ENCODE measurements at places on chromosomes 2 and 18.

GRCh38 chr2:37250869-37251740 is 19.6 kb downstream of the NDUFAF7 start:
- no peak for DNase-seq

- no peak for DNase-seq
These were observed 96.4 kb downstream of the CYRIA start for GRCh38 chr2:16568998-16569784.

DNA sequence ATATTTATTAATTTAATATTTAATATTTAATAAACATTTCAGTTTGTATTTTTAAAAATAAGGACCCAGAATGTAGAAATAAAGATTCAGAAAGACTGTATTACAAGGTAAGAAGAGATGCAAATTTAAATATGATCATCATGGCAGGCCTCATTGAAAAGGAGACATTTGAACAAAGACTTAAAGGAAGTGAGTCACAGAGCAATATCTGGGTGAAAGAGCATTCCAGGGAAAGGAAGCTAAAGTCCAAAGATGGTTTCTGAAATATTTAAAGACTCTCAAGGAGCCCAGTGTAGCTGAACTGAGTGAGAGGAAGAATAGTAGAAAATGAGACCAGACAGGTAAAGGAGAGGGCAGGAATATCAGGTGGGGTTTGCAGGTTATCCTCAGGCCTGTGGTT is 5.9 kb downstream of the SCYGR4 start:
- DNase-seq: no peak

- DNase-seq: peak; percentile 6
These were observed 122.3 kb downstream of the LYPD6B start for GRCh38 chr2:149160701-149161217.

GRCh38 chr2:113309655-113310387 is 31.1 kb upstream of the PAX8 start:
- DNase-seq: no peak

- no peak for DNase-seq
These were observed 84.3 kb upstream of the OSR1 start for GRCh38 chr2:19442731-19443130.

- no peak for DNase-seq
These were observed 5.0 kb downstream of the SPIRE1 start for GRCh38 chr18:12652861-12653401.

- DNase-seq: no peak
These were observed 80.6 kb downstream of the RIT2 start for GRCh38 chr18:43034683-43035500.

DNA sequence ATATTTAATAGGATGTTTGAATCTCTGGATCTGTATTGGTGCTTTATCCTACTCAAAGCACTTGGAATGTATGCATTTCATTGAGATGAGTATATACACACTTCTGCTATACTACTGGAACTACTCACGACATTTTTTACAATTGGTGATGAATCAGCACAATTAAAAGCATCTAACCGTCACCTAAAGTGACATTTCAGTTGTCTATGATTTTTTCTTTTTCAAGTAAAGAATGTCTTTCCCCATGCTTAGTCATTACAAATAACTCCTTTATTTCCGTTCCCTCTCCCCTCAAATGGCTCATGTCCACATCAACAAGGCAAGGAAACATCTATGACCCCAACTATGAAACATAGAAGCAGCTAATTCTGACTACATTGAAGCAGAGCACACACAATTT is 77.3 kb downstream of the CLIP4 start:
- no peak for DNase-seq

GRCh38 chr2:184555352-184555751 is 43.0 kb upstream of the ZNF804A start:
- no peak for DNase-seq

GRCh38 chr18:23645568-23646175 is 17.0 kb downstream of the ANKRD29 start:
- no peak for DNase-seq

- no peak for DNase-seq
These were observed 226.3 kb upstream of the SPHKAP start for GRCh38 chr2:228407821-228408220.

DNA sequence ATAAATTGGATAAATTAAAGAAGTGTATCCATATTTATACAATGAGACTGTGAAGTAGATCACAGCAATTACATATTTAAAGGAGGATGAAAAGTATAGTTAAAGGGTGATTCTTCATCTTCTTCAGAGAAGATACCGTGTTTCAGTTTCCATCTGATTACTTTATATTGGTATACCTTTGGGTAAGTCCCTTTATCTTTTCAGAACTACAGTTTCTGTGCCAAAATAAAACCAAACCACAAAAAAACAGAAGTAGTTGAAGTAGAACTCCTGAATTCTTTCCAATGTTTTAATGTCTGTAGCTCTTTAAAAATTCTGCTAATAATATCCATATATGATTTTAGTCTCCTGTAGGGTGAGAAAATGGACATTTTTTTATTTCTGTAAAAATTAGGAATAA is 231.2 kb upstream of the LINC00305 start:
- no peak for DNase-seq

GRCh38 chr2:159200498-159200897 is 86.0 kb downstream of the WDSUB1 start:
- no peak for DNase-seq

GRCh38 chr2:204177977-204178522 is 241.5 kb downstream of the ICOS start:
- peak; percentile 13 for DNase-seq

GRCh38 chr18:79625195-79625923 is 54.2 kb upstream of the CTDP1 start:
- DNase-seq: peak; percentile 45

- DNase-seq: no peak
These were observed 245.0 kb upstream of the NT5C1B start for GRCh38 chr2:18834341-18834740.

GRCh38 chr2:240462073-240462706 is 26.7 kb downstream of the GPC1 start:
- no peak for DNase-seq

DNA sequence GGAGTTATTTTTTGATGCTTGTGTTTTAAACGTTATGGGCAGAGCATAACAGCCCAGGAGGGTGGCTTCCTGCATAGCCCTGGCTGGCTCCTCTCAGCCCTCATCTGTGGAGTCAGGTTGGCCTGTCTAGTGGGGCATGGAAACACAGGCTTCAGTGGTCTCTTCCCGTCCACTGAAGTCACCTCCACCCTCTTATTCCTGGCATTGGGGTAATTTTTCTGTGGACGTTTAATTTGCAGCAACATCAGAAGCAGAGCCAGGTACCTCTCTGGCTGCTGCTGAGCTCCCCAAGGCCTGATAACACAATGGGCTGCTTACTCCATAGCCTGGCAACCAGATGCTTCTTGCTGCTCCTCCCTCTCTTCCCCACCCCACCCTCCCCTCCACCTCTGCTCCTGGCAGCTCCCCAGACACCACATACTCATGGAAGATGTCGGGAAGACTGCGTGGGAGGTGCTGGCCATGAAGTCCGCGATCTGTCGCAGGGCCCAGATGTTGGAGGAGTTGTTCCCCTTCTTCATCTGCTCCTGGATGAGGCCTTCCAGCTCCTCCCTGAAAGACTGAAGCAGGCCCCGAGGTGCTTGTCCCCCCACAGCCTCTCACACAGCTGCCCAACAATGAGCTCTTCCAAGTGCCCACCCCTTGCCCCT is 64.0 kb downstream of the ADD2 start:
- DNase-seq: no peak

- DNase-seq: no peak
These were observed 24.8 kb downstream of the NOP58 start for GRCh38 chr2:202290316-202290715.

DNA sequence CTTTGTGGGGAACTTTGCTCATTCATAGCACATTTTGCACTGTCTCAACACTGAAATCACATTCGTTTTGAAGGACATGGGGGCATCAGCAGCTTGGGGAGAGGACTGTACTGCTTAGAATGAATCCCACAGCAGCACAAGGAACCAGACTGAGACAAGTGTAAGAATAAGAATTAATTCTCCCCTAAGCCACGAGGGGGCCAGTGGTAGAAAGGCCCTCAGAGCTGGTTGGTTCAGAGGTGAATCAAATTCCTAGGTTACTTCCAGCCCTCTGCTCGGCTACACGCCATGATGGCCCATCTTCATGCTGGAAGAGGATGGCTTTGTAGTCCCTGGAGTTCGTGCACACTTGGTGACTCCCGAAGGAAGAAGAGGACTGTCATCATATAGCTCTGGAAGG is 12.0 kb upstream of the MC5R start:
- no peak for DNase-seq

- no peak for DNase-seq
These were observed 169.0 kb downstream of the OSR1 start for GRCh38 chr2:19189391-19189790.

GRCh38 chr2:221616561-221616960 is 44.5 kb upstream of the EPHA4 start:
- DNase-seq: no peak

DNA sequence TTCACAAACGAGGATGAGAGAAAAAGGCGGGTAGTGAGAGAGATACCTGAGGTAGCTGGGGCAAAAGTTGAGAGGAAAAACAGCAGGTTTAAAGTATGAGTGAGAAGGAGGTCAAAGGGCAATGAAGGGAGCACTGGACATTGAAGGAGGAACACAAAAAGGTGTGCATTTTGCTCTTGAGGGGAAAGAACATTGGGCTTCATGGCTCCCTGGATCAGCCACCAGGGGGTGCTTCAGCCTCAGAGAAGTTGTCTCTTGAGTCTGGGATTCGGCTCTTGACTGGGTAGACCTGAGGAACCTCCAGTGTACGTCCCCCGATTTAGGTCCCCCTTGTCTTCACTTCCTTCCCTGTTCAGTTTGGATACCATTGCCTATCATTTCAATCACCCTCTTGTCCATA is 128.5 kb downstream of the RAPGEF4 start:
- peak; percentile 19 for DNase-seq

GRCh38 chr18:40075616-40076015 is 1879.4 kb upstream of the PIK3C3 start:
- DNase-seq: no peak

- peak; percentile 83 for DNase-seq
These were observed 548 bp downstream of the KANSL3 start for GRCh38 chr2:96637385-96638143.

DNA sequence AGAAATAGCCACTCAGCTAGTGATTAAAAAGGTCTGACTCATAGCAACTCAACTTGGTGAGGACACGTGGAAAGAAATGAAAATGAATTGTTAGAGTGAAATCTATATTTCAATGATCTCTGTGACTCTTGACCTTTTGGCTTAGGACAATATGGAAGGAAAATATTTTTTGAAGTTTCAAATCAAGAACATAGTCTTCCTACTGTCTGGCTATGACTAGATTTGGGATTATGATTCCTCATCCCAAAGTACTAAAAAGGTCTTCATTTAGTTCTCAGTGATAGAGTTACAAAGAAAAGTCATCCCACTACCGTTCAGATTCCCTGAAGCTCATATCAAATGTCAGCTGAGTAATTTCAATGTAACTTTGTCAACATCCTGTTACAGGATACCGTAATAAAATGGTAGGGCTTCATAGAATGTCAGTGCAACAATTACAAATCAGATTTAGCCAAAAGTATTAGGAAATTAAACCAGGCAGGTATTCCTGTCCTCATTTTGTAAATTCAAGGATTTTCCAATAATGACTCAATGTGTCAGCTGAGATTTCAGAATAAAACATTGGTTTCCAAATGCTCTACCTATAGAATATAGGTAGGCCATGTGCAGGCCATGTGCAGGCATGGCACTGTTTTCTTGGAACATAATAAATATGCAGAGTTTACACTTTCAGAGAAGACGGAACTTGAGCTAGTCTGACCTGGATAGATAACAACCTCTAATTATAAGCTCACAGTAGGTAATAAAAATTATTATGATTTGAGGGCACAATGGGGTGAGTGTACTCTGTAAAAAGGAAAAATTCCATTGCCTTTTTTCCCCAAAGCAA is 36.0 kb downstream of the ANKRD29 start:
- no peak for DNase-seq

DNA sequence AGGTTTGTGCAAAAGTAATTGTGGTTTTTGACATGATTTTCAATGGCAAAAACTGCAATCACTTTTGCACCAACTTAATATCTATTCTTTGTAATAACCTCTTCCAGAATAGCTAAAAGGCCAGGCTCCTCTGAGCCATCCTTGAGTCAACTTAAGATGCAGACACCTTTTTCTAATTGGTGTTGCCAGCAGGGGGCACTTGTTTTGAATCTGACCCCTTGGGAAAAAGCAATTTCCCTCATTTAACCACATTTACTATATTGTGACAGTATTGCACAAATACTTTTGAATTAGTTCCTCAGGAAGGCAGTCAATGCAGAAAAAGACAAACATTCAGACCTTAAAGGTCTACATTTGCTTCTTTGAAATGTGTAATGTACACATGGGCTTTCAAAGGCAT is 78.6 kb upstream of the GALNT5 start:
- no peak for DNase-seq

DNA sequence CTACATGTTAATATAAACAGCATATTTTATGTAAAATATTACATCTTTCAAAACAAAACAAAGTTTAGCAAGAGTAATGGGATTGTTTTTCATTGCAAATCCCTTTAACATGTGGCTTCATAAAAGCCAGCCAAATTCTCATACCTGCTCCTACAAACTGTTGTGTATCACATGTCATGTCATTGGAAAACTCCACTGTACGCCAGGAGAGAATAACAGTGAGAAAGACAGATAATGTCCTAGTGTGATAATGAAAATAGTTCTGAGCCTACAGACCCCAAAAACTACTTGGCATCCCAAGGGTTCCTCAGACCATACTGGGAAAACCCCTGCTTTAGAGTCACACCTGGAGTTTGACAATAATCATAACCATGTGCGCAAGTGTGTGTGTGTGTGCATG is 182.7 kb upstream of the HNRNPA3 start:
- no peak for DNase-seq

GRCh38 chr2:180513389-180513788 is 467.0 kb upstream of the UBE2E3 start:
- DNase-seq: no peak

DNA sequence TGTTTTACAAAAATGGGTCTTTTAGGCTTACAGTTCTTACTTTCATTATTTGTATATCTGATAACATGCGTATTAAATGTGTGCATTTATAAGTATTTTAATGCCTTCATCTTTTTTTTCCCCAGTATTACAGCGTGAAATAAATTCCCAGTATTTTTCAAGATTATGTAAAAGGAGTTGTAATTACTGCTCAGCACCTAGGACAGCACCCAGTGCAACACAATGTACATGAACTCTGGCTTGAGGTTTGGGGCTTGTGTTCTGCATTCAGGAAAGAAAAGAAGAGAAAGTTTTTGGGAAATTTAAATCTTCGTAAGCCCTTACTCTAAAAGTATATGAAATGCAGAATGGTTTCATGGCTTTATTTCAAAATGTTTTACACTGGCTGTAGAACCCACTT is 16.7 kb downstream of the ZNF638 start:
- DNase-seq: no peak

DNA sequence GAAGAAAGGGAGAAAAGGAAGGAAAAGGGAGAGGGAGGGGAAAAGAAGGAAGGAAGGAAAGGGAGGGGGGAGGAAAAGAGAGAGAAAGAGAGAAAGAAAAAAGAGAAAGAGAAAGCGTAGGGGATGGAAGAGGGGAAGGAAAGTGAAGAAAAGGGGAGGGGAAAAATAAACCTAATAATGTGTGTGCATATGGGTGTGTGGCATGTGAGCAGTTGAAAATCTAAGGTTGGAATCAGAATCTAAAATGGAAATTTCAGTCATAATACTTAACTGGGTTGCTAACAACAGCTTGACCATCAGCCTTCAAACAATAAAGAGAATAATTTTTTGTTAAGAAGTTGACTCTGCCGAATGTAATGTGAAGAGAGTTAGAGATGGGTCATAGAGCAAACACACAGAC is 407.9 kb upstream of the SLC14A2 start:
- no peak for DNase-seq

GRCh38 chr2:238280083-238280825 is 8.2 kb downstream of the PER2 start:
- no peak for DNase-seq
